Naive thymus-derived CD8-positive, alpha-beta T cell (primary cell): ENCODE measurements at places on chromosomes 12 and 14.

DNA sequence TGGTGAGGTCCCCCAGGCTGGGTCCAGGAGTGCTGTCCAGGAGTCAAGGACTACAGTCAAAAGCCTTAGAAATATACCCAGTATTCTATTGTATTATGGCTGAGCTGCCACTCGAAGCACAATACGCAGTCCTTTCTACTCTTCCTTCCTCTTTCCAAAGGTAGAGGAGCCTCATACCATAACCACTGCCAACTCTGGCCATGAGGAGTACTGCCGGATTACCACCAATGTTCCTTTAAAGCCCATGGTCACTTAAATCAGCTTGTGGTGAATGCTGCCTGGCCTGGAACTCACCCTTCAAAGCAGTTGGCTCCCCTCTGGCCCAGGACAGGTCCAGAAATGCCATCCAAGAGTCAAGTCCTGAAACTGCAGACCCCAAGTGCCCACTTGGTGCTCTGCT is 425.4 kb downstream of the SLC16A7 start:
- no peak for DNase-seq

DNA sequence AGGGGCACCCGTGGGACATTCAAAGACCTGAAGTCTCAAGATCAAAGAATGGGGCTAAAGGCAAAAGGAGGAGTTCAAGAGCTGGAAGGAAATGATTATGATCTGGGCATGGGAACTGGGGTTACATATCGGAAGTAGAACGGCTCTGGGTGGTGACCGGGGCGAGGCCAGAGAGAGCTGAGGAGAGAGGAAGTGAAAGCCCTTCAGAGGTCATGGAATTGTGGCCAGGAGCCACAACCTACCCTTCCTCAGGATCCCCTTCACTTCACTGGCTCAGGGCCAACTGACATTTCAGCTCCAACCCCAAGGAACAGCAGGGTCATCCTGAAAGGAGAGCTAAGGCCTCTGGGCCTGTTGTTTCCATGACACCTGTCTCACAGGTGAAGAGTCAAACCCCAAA is 57.8 kb downstream of the GALNT16 start:
- no peak for DNase-seq

GRCh38 chr12:51997136-51997535 is 9.6 kb upstream of the TAMALIN start:
- DNase-seq: no peak

DNA sequence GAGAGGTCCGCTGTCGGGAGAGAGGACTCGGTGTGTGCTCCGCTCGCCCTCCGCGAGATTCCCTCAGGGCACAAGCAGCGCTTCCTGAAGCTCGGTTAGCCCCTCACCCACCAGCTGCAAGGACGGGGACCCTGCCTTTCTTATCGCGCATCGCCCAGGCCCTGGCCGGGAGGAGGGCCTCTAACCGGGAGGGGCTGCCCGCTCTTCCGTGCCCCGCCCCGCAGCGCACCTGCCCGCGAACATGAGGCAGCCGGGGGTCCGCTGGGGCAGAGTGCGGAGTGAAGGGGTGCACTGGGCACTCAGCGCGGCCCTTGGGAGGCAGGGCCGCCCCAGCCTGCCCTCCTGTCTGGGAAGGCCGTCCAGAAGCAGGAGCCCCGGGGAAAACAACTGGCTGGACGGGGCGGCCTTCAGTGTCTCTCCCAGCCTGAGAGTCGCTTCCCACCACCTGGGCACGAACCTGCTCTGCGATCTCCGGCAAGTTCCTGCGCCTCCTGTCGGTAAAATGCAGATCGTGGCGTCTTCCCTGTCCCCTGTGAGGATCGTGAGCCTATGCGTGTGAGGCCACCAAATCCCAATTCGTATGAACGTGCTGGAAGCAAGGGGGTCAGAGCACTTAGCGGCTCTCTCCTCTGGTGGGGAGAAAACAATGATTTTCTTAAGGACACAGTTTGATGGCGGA is 28.0 kb upstream of the ADIPOR2 start:
- peak; percentile 32 for DNase-seq

DNA sequence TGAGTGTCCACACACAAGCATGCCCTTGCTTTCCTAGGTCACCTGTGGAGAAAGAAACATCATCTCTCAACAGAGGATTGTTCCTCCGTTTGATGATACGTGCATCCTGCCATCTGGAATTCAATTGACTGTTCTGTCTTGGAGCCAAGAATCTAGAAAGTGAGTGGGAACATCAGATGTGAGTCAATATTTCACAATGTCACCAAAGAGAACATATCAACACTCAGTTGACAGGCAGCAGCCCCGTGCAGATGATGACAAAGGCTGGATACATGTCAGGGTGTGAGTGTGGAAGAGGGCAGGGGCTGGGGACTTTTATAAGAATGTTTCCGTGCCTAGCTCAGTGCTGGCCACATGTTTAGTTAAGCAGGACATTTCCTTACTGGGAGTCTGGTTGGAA is 76.1 kb downstream of the TBC1D30 start:
- no peak for DNase-seq

DNA sequence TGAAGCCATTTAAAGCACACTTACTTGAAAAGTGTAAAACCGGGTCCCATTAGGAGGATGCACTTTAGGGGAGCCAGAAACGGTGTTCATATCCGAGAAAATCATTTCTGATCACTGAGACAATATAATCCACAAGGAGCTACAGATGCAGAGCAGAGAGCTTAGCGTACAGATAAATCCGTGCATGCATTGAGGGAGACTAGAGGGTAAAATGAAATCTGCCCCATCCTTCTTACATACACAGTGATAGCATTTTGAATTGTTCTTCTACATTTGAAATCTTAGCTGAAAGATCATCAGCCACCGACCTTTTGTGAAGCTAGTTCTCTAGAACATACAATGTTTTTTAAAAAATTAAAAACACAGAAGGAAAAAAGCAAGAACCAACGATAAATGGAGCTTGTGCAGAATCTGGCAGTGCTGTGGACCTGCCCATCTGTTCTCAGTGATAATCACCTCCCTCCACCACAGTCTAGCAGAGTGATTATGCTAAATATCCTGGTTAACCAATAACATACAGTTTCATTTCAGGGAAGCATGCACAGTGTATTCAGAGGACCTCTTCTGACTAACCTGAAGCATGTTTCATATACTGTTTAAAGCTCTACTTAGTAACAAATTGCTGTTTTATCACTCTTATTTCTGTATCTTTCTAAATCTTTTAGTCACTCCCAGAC is 161.1 kb downstream of the PPFIA2 start:
- no peak for DNase-seq

GRCh38 chr12:113271853-113272561 is 50.7 kb downstream of the TPCN1 start:
- DNase-seq: no peak
